ENCODE measurements at places on chromosomes 1 and 21. TPM values are rescaled to one million over a fixed set of nuclear protein-coding genes. Genes with fewer than 3 reads are reported as not detected.

PDC gene
- total RNA-seq = not detected

GMEB1 gene
- 7.2 TPM for total RNA-seq

DNA sequence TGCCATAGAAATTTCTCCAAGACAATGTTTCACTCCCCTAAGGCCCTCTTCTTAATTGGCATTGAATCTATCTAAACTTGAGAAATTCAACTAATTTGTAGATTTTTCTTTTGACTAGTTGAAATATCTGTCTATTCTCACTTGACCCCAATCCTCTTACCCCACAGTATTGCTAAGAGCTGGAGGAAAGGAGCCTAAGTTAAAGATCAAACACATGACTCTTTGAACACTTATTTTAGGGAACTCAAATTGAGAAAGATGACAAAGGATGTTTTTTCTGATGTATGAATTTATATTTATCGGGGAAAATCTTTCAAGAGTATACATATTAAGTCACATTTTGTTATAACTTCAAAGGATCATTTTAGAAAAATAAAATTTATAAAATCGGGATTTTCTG lies 3.6 kb downstream of the MR1 start:
- H3K4me1 ChIP-seq = peaks cover 45% of the 10 kb centered on the region
- H3K36me3 ChIP-seq = 0 out of 2 replicates have a peak, but pooled peaks cover 3% of the 10 kb centered on the region
- no peak overlapping the region for H3K27ac ChIP-seq
- H3K4me3 ChIP-seq = no peak overlapping the region
- no peaks in the 10 kb centered on the region for H3K27me3 ChIP-seq
- peak; percentile 37 for DNase-seq

DNA sequence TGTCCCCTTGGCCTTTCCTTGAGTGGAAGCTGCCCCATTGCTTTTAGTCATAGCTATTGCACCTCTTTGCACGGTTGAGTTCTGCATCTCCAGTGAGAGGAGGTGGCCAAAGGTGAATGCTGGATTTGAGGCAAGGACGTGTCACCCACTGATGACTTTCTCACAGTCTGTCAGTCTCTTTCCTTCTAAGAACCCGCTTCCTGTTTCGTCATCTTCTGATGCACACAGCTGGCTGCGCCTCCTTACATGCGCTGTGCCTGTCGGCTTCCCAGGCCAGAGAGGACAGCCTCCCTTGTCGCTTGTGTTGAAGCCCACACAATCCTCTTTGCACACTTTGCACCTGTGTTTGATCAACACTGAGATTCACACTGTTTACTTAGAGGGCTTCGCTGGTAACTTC lies 41.8 kb upstream of the PWP2 start:
- no peaks in the 10 kb centered on the region for H3K4me1 ChIP-seq
- no peaks in the 10 kb centered on the region for H3K27me3 ChIP-seq
- H3K27ac ChIP-seq = no peak overlapping the region
- no peak for DNase-seq
- no peak overlapping the region for H3K4me3 ChIP-seq

- no peaks in the 10 kb centered on the region for H3K4me1 ChIP-seq
- DNase-seq = no peak
- H3K27me3 ChIP-seq = no peaks in the 10 kb centered on the region
Measured at GRCh38 chr1:234000557-234001041, 96.1 kb downstream of the SLC35F3 start.

DNA sequence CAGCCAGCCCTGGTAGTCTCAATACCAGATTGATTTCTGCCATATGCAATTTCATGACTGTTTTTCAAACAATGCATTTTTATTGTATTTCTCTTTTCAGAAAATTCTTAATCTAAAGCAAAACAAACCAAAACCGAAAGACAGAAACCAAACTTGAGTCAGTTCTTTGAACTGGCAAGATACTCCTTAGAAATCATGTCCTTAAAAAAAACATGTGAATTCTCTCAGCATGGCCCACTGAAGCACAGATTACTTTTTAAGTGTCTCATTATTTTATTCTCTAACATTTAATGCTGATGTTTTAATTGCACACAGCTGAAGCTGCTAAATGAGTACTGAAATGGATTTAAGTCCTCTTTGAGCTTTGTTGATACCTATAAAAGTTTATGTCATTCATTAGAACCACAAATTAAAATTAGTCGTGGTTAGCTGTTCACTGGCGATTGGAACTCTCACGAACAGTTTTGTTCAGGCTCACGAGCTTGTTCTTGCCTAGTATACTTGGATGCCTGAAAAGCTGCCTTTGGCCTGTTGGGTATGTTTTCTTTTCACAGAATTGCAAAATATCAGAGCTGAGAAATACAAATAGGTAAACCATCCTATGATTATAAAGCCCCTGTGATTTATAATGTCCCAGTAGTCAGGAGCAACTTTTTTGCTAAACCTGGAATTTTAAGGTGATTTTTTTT lies 87.5 kb downstream of the CAMTA1 start:
- H3K27me3 ChIP-seq = no peaks in the 10 kb centered on the region
- no peaks in the 10 kb centered on the region for H3K36me3 ChIP-seq
- H3K4me1 ChIP-seq = peaks cover 36% of the 10 kb centered on the region

GRCh38 chr1:41547781-41548560 lies 63.5 kb upstream of the EDN2 start:
- DNase-seq = no peak
- no peak overlapping the region for H3K27ac ChIP-seq
- H3K27me3 ChIP-seq = no peaks in the 10 kb centered on the region

- H3K36me3 ChIP-seq = no peaks in the 10 kb centered on the region
- no peaks in the 10 kb centered on the region for H3K4me1 ChIP-seq
- no peak overlapping the region for H3K4me3 ChIP-seq
- DNase-seq = no peak
- no peak overlapping the region for H3K27ac ChIP-seq
Measured at GRCh38 chr1:228744356-228744755, 9.1 kb downstream of the RHOU start.

- no peaks in the 10 kb centered on the region for H3K36me3 ChIP-seq
- H3K27me3 ChIP-seq = no peaks in the 10 kb centered on the region
- H3K4me3 ChIP-seq = no peak overlapping the region
- H3K4me1 ChIP-seq = peaks cover 11% of the 10 kb centered on the region
- H3K27ac ChIP-seq = no peak overlapping the region
Measured at GRCh38 chr1:203555076-203555475, 61.1 kb downstream of the OPTC start.
